ENCODE measurements at places on chromosomes 7 and 10. TPM values are rescaled to one million over a fixed set of nuclear protein-coding genes. Genes with fewer than 3 reads are reported as not detected.

CDHR3 gene
- total RNA-seq = 1.9 TPM

HABP2 gene
- not detected for total RNA-seq

- DNase-seq = no peak
These were observed 78.9 kb downstream of the SVIL start for GRCh38 chr10:29555746-29556481.

MTPN gene
- 148 TPM for total RNA-seq

- DNase-seq = no peak
These were observed 43.5 kb downstream of the CLEC2L start for GRCh38 chr7:139566736-139567646.

GPR85 gene
- total RNA-seq = 0.90 TPM

DNA sequence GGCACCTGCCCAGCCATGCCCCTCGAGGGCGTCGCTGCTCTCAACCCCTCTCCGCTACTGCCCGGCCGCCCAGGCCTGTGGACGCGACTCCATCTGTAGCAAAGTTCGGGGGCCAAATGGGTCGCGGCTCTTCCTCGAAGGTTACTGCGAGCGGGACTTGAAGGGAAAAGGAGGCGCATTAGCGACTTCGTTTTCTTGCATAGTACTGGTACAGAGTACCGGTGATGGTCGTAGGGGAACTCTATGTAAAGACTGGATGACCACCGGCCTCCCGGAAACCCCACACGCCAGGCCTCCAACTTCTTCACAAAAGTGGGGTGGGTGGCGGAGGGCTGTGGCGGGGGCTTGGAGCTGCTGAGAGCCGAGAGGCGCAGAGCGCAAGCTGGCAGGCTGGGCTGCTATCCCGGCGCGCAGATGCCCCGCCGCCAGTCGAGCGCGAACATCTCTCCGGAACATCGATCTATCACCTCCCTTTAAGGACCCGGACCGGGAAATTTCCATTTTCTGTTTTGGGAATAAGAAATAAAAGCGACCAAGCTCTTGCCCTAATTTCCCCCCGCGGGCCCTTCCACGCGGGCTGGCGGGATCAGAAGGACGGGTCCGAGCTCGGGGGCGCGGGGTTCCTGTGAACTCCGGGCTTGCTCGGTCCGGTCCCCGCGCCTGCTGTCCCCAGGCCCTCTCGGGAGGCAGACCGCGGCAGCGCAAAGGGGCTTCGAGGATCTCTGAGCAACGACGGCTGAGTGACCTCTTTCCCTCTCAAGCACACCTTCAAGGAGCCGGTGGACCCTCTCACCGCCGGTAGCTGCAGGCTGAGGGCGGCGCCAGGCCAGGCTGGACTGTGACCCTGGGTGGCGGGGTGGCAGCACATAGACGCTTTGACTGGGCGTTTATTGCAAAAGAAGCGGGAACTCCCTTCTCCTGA lies 12.2 kb upstream of the FEZF1 start:
- peak; percentile 78 for DNase-seq

GRCh38 chr10:20835335-20835734 lies 61.8 kb downstream of the NEBL start:
- no peak for DNase-seq

DNA sequence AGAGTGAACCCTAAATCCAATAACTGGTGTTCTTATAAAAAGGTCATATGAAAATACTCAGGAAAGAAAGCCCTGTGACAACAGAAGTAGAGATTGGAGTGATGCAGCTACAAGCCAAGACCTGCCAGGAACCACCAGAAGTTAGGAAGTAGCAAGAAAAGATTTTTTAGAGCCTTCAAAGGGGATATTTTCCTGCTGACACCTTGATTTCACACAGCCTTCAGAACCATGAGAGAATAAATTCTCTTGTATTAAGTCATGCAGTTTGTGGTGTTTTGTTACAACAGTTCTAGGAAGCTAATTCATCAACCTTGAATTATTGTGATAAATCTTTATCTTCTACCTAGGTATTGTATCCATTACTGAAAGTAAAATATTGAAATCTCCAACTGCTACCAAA lies 81.0 kb downstream of the HYCC1 start:
- no peak for DNase-seq

- DNase-seq = no peak
These were observed 171.4 kb downstream of the SFMBT2 start for GRCh38 chr10:7239312-7239985.

SAMD9L gene
- total RNA-seq = 6.9 TPM

MLXIPL gene
- not detected for total RNA-seq

Measured in chondrocyte (in vitro differentiated cells).